ENCODE measurements at places on chromosomes 11 and 22.

DNA sequence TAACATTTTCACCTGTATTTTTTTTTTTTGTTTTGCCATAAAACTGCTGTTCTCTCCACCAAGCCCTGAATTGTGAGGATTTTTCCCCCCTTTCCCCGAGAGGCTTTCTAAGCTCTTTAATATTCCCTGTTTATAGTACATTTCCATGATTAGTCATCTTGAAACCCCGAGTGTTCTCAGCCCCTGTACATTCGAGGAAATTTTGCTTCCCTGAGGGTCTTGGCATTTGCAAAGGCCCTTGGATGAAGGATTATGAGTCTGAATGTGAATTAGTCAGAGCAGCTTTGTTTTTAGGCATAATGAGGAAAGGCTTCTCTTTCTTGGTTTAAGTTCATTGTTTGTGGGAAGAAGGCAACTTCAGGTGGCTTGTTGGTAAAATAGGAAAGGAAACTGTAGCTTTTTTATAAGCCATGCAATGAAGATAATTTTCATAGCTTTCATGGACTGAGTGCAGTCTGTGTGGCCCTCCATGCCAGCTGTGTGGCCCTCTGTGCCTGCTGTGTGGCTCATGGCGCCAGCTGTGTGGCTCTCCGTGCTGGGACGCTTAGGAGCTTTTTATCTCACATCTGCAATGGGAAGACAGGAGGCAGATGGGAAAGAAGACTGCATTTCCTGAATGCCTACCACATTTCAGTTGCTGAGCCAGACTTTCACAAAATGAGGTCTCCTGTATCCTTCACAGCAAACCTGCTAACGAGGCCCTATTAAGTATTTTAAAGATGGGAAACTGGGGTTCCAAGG lies 129.0 kb downstream of the TEAD1 start:
- DNase-seq: no peak

DNA sequence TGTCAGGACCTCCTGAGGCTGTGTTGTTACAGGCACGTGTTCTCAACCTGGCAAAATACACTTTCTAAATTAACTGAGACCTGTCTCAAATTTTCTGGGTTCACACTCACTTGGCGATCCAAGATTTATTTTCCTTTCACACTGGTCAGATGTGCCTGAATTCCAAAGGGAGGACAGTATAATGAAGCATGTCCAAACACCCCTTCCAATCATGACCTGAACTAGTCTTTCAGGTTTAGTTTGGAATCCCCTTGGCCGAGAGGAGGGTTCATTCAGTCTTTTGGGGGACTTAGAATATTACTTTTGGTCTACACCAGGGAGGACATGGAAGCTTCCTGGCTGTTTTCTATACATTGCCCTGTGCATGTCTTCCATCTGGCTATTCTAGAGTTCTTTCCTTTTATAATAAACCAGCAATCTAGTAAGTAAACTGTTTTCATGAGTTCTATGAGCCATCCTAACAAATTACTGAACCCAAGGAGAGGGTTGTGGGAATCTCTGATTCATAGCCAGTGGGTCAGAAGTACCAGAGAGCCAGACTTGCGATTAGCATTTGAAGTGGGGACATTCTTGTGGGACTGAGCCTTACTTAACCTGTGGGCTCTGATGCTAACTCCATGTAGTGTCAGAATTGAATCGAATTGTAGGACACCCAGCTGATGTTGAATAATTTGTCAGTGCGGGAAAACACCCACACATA lies 14.8 kb upstream of the TMEM216 start:
- DNase-seq: no peak

DNA sequence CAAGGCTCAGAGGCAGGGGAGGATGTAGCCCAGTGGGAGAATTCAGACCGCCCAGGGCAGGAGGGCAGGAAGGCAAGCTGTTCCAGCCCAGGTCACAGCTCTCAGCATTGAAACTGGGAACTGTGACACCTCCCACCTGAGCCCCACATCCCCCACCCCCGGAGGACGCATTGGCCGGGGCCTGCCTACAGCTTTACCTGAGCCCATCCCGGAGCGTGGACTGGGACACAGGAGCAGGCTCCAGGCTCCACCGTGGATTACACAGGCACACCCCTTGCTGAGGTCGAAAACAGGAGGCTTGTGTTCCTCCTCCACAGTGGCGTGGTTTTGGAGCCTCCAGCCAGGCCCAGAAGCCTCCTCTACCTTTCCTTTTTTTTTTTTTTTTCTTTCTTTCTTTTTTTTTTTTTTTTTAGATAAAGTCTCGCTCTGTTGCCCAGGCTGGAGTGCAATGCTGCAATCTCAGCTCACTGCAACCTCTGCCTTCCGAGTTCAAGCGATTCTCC lies 9.1 kb upstream of the PGA3 start:
- no peak for DNase-seq

GRCh38 chr22:29907753-29908515 lies 25.0 kb downstream of the MTMR3 start:
- DNase-seq: no peak

DNA sequence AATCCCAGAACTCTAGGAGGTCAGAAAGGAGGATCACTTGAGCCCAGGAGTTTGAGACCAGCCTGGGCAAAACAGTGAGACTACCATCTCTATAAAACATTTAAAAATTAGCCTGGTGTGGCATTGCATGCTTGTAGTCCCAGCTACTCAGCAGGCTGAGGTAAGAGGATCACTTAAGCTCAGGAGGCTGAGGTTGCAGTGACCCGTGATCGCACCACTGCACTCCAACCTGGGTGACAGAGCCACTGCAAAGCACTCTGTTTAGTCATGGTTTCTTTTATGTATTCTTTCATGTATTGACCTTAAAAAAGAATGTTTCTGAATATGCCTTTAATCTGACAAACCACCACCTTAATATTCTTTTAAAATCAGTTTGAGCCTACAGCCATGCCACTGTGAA lies 52.2 kb downstream of the BIRC2 start:
- DNase-seq: no peak

GRCh38 chr22:48669986-48670716 lies 1157.5 kb downstream of the BRD1 start:
- no peak for DNase-seq

DNA sequence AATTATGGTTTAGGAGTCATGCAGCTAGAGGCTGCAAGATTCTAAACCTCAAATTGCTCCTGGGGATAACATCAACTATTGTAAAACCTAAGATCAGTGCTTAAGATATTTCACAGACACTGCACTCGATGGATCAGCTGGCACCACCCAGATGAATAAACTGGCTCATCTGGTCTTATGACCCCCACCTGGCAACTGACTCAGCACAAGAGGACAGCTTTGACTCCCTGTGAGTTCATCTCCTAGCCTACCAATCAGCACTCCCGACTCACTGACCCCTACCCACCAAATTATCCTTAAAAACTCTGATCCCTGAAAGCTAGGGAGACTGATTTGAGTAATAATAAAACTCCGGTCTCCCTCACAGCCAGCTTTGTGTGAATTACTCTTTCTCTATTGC lies 782 bp upstream of the TTC12 start:
- DNase-seq: no peak

DNA sequence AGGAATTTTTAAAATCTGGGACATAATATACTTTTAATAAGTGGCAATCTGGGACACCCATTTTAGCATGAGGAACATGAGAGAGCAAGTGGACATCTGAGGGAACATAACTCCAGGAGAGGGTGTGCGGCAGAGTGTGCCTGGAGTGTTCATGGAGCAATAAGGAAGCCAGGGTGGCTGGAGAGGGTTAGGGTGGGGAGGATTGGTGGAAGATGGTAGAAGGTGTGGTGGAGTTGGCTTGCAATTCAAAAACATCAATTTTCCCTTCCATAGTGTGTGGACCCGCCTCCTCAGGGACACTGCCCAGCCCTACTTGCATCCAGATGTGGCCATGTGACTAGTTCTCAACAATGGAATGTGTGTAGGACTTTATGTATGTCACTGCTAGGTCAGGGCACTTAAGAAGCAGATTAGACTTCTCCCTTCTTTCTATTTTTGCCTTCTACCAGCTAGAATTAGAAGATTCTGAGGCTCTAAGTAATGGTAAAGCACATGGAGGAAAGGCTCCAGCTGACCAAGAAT lies 4.4 kb upstream of the DENND5A start:
- no peak for DNase-seq

DNA sequence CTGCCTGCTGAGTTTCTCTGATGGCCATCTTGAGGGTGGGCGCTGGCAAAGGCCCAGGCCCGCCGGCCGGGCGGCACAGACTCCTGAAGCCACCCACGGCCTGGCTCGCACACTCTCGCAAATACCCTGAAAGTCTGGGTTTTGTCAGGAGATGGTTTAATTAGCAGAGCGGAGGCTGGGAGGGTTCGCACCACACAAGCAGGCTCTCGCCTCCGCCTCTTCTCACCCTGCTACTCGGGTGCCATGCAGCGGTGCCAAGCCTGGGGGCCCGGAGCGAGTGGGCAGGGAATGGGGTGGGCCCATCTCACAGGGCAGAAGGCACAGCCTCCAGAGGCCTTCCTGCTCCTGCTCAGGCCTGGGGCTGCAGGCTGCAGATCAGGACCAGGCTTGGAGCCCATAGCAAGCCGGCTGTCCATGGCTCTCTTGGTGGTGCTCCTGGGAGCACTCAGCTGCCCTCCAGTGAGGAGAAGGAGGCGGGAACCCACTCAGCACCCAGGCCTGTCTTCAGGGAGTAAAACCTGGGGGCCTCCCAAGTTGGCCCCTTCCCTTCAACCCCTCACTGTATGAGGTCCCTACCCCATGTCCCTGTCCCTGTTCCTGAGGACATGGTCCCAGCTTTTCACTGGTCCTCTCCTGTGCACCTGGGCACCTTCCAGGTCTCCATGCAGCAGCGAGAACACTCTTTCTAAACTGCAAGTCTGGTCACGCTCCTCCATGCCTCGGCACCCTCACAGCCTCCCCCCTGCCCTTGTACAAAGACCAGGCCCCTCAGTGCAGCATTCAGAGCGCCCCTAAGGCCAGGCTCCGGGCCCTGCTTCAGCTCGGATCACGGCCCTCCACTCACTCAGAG lies 62.0 kb downstream of the FLRT1 start:
- DNase-seq: no peak

DNA sequence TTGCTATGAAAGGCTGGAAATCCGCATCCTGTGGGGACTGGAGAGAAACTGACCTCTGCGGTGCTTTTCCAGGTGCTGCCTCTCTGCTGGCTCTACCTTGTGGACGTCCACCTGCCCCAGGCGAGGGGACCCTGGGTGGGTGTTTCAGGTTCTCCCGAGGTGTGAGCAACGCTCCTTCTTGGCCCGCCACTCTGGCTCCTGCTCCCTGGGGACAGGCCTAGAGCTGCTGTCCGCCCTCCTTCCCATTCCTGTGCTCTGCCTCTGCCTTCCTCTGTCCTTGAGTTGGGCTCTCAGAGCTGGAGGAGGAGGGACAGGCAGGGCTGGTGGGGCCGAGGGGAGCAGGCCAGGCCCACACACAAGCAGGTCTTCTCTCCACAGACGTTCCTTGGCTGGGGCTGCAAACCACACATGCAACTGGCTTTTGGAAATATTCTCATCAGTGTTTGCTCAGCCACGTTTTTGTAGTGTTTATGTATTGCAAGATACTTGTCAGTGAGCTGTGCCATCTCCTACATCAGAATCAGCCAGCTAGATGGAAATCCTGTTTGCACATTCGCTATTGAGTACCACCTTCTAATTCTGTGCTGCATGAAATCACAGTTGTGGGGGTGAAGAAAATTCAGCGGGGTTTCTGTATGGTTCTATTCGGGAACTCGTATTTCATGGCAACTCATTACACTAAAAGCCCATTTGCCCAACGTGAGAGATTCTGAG lies 1115.0 kb downstream of the BRD1 start:
- DNase-seq: no peak

DNA sequence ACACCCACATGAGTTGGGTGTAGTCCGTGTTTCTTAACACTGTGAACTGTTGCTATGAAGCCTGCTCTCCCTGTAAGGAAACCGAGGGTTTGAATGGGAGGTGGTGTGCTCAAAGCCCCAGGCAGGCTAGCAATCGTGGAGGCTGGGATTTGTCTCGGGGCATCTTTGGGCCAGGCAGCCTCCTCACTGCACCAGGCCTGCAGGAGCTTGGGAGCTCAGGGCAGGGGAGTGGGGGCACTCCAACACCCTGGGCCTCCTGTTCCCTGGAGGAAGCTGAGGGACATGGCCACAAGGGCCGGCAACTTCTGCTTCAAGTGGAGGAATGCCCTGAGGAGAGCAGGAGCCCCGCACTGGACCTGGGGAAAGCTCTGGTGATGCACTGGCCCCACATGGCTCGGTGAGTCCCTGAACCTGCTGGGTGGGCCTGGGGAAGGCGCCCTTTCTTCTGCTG lies 164.7 kb upstream of the B3GAT1 start:
- no peak for DNase-seq

- no peak for DNase-seq
Measured at GRCh38 chr11:46966773-46967172, 30.2 kb downstream of the CSTPP1 start.

- DNase-seq: no peak
Measured at GRCh38 chr11:6238902-6239301, at the start of gene CNGA4. TSS of gene CNGA4 (plus strand) at chr11:6239089. CDS start at chr11:6239207, 118 bp downstream.

DNA sequence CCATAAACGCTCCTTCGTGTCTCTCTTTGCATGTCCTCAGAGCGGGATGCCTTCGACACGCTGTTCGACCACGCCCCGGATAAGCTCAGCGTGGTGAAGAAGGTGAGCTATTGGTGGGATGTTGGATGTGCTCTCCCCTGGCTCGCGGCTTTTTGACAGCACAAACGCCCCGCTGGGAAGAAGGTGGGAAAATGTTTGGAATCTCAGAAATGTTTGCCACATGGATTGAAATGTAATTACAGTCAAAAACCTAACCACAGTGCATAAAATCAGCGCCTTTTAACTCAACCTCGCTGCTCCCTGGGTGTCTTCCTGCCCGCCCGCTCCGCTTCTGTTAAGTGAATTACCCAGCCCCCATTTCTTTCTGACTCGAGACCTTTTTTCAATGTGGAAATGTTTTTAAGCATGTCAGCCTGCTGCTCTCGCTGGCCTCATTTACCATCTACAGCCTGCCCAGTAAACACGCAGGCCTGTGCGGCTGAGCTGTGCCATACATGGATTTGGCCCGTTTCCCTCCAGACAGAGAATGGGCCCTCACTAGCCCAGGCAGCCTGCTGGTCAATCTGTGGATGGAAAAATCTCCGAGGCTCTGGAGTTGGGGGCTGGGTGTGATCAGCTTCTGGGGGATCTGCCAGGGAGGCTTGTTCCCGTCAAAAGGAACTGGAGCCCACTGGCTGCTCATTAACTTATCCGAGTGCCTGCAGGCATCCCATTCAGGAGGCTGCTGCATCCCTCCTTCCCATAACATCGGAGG lies 32.7 kb upstream of the PARVG start:
- no peak for DNase-seq

DNA sequence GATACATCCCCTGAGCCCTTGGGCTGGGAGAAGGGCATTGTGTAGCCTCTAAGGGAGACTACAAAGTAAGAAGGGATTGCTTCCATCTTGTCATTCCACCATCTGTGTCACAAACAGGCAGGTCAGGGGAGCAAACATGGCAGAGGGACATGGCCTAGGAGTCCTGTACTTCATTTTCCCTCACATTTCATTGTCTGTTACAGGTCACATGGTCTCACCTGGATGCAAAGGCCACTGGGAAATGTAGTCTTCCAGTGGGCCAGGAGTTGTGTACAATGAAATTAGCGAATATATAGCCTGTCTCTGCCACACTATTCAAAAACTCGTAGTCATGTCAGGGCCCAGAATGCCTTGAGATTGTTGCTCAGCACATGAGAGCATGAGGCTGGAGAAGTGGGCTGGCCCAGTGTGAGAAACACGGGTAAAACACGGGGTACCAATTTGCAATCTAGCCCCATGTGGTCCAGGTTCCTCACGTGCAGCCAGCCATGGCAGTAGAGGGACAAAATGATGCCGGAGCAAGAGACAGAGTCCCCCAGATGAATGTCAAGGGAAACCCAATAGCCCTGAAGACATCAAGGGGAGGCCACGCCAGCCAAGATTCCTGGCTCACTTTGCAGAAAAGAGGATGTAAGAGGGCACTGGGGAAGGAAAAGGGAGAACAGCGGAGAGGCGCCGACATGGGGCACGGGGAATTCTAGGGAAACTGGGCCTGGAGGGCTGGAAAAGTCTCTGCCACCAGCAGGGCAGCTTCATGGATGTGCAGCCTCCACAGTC lies 47.7 kb upstream of the EMID1 start:
- no peak for DNase-seq
